AG08396 (cell line): ENCODE measurements at places on chromosomes 16 and 17.

GRCh38 chr16:21598701-21599121, 666 bp upstream of the METTL9 start:
- peak; percentile 11 for DNase-seq

DNA sequence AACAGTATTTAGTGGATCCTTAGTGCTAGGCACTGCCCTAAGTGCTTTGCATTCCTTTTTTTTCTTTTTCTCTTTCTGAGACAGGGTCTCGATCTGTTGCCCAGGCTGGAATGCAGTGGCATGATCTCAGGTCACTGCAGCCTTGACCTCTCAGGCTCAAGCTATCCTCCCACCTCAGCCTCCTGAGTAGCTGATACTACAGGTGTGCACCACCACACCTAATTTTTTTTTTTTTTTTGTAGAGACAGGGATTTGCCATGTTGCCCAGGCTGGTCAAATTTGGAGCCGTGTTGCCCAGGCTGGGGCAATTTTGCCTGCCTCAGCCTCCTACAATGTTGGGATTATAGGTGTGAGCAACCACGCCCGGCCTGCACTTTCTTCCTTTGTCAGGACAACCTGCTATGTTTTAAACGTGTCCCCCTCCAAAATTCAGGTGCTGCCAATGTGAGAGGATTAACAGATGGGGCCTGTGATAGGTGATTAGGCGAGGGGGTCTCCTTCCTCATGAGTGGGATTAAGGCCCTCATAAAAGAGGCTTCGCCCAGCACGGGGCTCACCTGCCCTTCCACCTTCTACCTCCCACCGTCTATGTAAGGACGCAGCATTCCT, 5.4 kb downstream of the NQO1 start:
- no peak for DNase-seq

- no peak for DNase-seq
Measured at GRCh38 chr17:34393401-34393800, 30.4 kb upstream of the CCL1 start.

GRCh38 chr16:1645914-1646525, 32.1 kb upstream of the JPT2 start:
- DNase-seq, result peak; percentile 37

DNA sequence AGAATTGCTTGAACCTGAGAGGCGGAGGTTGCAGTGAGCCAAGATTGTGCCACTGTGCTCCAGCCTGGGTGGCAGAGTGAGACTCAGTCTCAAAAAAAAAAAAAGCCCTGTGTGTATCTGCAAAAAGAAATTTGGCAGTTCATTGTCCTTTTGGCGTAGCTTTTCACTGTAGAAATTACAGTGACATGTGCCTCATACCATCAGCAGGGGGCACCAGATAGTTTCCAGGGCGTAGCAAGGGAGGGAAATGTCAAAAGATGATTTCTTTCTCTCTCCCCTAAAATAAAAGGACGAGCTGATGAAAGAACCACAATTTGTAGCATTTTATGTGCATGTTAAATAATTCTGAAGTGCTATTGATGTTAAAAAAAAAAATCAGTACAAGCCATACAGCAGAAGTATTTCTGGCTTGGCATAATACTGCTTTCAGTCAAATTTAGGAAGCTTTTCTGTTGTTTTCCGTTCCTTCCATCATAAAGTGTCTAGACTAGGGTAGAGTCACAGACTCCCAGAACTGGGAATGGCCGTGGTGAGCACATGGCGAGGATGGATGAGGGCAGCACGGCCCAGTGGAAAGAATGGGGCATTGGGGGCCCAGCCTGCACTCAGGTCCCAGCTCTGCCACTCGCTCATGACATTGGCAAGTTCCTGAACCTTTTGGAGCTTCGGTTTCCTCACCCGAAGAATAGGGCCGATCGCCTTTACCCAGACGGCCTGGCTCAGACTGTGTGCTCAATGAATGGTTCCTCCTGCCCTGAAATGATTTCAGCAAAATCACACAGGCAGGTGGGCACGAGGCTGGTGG, 59.8 kb upstream of the RPH3AL start:
- DNase-seq, result peak; percentile 64

DNA sequence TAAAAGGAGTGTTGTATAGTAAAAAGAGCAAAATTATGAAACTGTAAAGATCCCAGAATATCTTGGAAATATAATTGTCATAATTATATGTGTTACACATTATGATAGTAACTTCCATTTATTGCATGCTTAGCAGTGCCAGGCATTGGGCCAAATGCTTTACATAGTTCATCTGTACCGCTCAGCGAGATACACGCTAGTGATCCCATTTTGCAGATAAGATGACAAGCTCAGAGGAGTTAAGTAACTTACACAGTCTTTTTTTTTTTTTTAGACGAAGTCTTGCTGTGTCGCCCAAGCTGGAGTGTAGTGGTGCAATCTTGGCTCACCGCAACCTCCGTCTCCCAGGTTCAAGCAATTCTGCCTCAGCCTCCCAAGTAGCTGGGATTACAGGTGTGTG, 6.8 kb upstream of the EZH1 start:
- no peak for DNase-seq

DNA sequence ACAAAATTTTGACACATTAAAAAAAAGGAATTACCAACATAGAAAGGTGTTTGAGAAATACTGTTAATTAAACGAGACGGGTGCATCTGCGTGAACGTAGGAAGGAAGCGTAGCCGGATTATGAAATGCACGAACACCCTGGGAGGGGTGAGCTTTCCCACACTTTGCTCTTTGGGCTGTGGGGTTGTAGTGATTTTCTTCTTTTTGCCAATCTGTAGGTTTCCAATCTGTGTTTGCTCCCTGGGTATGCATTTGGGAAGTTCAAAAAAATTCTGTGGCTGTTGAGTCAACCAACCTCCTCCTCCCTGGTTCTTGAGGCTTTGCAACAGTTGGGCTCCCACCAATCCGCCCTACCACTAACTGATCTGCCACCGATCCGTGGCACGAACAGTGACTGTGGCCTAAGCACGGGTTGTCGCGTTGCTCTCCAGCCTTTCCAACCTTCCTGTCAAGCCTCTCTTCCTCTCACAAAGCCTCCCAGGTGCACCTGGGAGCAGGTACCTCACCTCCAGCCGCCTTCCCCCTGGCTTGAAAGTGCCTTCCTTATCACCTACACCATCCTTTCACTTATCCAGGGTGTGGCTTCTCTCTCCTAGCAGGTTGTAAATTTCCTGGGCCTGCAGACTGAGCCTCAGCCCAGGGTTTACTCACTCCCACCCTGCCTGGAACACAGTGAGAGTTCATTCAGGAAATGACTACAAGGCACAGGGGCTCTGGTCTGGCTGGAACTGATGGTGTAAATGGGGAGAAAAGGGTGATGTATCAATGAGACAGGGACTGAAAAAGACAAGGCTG, 16.6 kb downstream of the RTN4RL1 start:
- no peak for DNase-seq

- DNase-seq, result no peak
Measured at GRCh38 chr17:71760062-71760720, 360.6 kb upstream of the SOX9 start.

DNA sequence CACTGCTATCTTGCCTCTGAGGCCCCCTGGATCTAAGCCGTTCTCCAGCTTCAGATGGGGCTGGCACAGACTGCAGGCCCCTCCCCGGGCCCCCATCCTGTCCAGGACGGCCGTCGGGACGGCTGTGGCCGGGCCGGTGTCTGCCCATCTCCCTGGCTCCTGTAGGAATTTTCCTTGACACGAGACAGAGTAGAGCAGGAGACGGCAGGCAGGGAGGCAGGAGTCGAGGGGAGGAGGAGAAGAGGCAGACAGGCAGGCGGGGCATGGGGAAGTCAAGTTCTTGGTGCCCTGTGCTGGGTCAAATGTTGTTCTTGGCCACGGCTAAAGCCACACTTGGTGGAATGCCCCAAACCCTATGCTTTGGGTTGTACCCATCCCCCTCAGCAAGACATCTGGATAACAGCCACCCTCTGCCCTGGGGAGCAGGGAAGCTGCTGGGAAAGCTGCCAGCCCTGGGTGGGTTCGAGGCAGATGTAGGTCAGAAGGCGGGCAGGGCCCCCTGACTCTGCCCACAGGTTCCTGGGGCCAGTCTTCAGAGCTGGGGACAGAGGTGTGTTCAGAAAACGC, 4.0 kb downstream of the C1QTNF1 start:
- DNase-seq, result no peak

- DNase-seq, result no peak
Measured at GRCh38 chr17:43613917-43614316, 47.8 kb downstream of the MEOX1 start.

DNA sequence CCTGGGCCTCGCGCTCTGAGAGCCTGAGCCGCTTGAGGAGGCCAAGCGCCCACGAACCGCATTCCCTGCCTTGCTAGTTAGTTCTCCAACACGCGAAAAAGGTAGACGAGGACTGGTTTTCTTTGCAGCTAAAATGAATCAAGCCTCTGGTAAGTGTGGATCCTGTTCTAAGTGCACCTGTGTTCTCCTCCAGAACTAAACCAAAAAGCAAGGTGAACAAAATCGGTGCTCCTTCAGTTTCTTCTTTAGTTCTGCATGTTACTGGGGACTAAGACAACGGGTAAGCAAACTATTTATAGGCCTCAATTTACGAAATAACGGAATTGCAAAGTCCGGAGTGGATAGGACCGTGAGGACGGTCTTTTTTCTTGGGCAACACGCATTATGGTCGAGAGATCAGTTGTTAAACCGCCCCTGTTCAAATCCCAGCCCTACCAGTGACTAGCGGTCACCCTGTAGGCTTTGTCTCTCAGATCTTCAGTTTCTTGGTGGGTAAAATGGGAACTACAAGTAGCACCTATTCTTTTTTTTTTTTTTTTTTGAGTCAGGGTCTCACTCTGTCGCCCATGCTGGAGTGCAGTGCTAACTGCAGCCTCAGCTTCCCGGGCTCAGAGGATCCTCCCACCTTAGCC, 993 bp upstream of the ANKRD11 start:
- DNase-seq, result peak; percentile 46

- no peak for DNase-seq
Measured at GRCh38 chr17:4483012-4483840, 15.5 kb upstream of the SPNS2 start.

- no peak for DNase-seq
Measured at GRCh38 chr16:85657996-85658395, 30.8 kb downstream of the GINS2 start.

- no peak for DNase-seq
Measured at GRCh38 chr17:67044940-67045339, 586 bp downstream of the CACNG1 start.

GRCh38 chr17:68432086-68432864, 25.0 kb downstream of the WIPI1 start:
- no peak for DNase-seq

DNA sequence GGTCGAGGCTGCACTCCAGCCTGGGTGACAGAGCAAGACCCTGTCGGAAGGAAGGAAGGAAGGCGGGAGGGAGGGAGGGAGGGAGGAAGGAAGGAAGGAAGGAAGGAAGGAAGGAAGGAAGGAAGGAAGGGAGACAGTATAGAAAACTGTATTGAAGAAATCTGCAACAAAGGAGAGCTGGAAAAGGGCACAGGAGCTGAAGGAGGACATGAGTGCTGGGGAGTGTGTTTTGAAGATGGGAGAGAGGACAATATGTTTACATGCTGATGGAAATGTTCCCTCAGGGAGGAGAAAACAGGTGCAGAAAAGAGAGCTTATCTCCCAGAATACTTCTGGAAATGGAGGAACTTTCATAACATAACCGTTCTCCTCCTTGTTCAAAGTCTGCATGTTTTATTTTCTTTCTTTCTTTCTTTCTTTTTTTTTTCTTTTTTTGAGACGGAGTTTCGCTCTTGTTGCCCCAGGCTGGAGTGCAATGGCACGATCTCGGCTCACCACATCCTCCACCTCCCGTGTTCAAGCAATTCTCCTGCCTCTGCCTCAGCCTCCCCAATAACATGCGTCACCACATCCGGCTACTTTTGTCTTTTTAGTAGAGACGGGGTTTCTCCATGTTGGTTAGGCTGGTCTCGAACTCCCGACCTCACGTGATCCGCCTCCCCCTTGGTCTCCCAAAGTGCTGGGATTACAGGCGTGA, 2.7 kb upstream of the HAP1 start:
- no peak for DNase-seq

DNA sequence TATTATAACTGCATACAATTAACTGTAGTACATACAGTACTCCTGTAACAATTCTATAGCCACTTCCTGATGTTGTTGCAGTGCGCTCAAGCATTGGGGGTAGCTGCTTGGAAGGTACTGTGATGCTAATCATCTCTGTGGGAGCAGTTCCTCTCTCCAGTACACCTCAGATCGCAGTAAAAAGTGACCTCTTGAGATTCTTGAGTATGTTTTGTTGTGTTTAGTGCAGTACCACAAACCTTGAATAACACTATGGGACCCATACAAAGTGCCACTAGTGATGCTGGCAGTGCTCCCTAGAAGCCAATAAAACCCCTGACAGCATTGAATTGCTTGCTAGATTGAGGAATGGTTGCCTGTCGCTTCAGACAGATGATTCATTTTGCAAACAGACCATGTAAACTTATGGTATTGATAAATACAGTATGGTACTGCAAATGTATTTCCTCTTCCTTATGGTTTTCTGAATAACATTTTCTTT, 193.0 kb downstream of the SPECC1 start:
- DNase-seq, result no peak

DNA sequence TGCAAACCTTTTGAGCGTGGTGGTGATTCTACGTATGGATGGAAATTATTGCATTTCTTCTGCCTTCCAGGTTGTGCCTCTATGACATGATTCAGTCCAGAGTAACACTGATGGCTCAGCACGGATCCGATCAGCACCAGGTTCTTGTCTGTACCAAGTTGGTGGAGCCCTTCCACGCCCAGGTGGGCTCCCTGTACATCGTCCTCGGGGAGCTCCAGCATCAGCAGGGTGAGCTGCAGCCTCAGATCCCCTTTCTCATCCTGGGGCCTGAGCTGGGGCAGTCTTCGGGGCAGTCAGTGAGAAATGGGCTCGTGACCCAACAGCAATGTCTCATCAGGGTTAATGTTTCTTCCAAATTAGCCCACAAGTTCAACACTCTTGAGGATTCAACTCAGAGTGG, 9.3 kb upstream of the CDK3 start:
- no peak for DNase-seq

DNA sequence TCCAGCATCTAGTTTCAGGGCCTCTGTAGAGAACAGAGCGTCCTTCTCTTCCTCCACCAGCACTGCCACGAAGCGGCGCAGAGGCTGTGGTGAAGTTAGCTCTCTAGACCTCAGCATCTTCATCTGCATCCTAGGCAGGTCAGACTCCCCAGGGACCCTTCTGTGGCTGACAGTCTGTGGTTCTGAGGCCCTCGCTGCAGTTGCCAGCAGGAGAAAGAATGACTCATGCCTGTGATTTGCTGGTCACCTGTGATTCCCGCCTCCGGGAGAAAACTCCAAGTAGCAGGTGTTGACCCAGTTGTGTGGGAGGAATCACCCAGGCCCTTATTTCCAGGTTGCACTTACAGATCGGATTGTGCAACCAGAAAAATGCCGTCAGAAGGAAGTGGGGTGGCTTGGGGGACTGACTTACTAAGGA, 117.3 kb upstream of the CACNG5 start:
- no peak for DNase-seq

- DNase-seq, result no peak
Measured at GRCh38 chr17:53626286-53626685, 196.4 kb upstream of the KIF2B start.

GRCh38 chr16:10631886-10632285, 51.5 kb upstream of the EMP2 start:
- no peak for DNase-seq

GRCh38 chr16:57132470-57132869, 40.1 kb downstream of the CPNE2 start:
- no peak for DNase-seq
